ENCODE measurements at places on chromosomes 2 and 18.
A peak's percentile ranks its signal among the peaks of the same experiment; 100 is the strongest.

DNA sequence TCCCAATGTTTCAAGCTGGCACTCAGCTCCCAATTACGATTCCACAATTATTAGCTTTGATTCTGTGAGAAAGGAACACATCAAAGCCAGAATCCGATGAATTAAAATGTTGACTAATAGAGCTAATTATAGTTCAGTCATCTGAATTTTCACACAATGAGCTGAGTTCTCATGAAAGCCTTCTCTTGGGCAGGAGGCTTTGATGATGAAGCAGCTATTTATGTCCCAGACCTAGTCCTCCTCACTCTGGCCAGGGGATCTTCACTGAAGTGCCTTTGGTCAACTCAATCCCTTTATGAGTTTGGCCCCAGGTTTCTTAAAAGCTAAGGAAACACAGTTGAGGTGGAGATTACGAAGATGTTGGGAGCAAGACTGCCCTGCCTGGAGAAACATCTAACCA is 74.7 kb upstream of the PPM1B start:
- DNase-seq = no peak

DNA sequence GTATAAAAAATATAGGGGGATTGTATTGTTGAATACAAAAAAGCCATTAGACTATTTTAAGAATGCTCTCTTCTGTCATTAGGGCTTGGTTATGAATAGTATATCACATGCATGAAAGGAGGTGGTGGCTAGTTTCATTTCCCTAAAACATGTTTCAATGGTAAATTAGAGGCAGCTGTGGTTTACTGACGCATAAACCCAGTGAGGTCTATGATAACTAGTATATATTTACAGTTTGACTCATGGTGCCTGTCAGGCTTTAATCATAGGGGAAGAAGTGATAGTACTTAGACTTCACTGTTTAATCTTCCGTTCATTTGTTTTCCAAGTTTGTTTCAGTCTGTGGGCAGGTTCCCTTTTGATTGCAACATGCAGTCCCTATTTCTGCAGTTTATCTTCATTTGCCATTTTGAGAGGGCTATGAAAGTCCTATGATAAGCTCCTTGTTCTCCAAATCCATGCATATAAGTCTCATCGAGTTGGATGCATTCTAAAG is 55.1 kb upstream of the MAP4K3 start:
- DNase-seq = no peak

- no peak for DNase-seq
Measured at GRCh38 chr2:226847090-226847489, 11.2 kb downstream of the RHBDD1 start.

- DNase-seq = no peak
Measured at GRCh38 chr2:239581352-239581901, 180.6 kb upstream of the HDAC4 start.

DNA sequence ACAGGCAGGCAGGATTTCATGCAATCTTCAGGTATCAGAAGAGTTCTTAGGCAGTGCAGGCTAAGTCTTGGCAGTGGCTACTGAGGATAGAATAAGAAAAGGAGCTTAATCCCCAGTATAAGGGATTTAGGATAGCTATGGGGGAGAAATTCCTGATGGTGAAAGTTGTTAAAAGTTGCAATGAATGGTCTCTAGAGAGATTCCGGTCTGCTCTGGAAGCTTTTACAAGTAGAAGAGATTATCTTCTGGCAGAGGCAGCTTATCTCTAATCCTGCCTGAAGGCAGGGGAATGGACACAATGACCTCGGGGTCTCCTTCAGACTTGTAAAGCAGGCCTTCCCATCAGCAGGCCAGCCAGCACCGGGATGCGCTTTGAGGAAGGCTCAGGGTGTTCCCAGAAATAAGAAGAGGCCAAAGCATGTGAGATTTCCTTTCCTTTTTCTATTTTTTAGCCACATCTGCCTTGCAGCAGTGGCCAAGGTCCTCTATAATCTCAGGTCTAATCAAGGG is 253.9 kb upstream of the KLHL29 start:
- DNase-seq = peak; percentile 76

DNA sequence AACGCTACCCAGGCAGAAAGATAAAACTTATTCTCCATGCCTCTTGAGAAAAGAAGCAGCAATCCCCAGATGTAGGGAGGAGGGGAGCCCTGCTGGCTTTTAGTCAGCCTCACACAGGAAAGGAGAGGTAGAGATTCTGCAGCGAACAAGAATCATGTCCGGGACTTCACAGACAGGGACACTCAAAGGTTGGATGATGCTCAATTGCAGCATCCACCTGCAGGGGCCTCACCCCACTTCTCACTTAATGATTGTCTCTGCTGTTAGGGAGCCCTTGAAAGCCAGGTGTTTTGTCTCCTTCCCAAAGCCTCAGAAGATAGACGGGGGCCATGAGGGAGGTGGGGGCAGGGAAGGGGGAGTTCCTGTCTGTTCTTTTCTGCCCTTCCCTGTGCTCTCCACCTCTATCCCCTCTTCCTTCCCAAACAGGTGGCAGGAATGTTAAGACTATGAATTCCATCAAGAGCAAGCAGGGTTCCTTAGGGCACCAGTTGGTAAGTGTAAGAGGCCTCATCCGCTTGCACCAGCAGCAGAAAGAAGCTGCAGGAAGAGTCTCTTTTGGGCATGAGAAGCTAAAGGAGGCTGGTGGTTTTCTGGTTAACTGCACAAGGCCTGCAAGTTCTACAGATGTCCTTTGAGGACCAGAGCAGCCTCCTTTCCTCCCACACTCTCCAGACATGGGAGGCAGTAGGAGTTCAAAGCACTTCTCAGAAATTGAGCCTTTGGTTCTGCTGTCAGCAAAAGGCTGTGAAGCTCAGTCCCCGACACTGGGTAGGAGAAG is 154.7 kb upstream of the TNP1 start:
- DNase-seq = no peak

DNA sequence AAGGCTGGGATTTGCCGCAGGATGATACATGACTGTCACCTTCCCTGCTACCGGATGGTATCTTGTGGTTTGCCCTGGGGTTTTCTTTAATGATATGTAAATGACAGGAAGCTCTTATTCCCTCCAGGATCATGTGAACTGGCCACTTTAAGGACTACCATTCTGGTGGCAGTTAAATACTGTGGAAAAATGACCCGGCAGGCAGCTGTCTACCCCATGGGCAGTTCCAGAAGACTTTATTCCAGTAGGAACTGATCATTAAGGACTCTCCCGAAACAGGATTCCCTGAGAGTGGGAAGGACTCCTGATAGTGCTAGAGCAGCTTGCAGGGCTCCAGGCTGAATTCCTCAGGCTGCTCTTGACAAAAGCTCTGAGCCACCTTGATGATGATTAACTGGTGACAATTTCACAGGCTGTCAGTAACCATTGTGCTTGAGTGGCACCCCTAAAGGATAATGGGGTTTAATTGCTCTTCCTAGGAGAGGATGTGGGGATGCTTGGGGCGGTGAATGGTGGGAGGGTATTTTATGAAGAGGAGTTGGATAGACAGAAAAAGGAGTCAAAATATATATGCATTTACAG is 212.0 kb downstream of the CPS1 start:
- DNase-seq = peak; percentile 19

GRCh38 chr18:34661464-34662087 is 48.5 kb upstream of the DTNA start:
- peak; percentile 61 for DNase-seq

GRCh38 chr18:456361-457139 is 44.0 kb downstream of the COLEC12 start:
- no peak for DNase-seq

- DNase-seq = no peak
Measured at GRCh38 chr2:199692489-199692888, 158.5 kb downstream of the FTCDNL1 start.

DNA sequence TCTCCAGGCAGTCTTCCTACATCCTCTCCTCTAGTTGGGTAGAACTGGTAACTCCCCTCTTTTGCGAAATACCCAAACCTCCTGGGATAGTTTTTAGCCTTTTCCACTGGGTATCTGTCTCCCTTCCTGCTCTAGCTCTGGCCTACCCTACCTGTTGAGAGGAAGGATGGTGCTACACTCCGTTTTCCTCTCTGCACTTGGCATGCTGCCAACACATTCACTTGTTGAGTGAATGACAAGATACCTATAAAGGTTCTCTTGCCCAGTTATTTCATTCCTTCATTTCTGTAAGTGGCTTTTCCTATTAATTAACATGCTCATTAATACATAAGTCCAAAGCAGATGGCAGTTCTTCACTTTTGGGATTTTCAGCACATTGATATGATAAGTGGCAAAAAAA is 293.8 kb downstream of the CNTNAP5 start:
- DNase-seq = no peak

DNA sequence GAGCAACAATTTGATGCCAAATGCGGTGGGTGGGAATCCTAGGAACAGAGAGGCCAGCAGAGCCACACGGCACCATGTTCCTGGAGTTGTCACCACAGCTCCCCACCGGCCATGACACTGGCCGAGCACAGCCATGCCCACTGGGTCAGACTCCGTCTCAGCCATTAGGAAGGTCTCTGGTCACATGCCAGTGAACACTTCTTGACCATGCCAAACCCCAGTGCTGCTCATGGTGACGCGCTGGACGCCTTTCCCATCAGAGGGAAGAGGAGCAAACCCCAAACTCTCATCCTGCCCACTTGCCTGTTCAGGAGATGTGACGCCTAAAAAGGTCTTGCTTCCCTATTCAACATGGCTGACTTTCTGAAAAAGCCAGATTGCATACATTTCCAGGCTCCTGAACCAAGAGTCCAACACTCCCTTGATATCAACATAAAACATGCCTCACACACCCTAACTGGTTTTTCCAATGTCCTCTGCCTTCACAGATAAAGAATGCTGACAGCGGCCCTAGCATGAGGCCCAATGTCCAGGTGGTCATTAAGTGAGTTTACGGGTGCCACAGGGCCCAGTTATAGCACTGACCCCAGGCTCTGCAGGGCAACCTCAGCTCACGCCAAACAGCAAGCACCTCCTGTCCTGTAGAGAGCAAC is 31.9 kb downstream of the TFCP2L1 start:
- DNase-seq = no peak

DNA sequence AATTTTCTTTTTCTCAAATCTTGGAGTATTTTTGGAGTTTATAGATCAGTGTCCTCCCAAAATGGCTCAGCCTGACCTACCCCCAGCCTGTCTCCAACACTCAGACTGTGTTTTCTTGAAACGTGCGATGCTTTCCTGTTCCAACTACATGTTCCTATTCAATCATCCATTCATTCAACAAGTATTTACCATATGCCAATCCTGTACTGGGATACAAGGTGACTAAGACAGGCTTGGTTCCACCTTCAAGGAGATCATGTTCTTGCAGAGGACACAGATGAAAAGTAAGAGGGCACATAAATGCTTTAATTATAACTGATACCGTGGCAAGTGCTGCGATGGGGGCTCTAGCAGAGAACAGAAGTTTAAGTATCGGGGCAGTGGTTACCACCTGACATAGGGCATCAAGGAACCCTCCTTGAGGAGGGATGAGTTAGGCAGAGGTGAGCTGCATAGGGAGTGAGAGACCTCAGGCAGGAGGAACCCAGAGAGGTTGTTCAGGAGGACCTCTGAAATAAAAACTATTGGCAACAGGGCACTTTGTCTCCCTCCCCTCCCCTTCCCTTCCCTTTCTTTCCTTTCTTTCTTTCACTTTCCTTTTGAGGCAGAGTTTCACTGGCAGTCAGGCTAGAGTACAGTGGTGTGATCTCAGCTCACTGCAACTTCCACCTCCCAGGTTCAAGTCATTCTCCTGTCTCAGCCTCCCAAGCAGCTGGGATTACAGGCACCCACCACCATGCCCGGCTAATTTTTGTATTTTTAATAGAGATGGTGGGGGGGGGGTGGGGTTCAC is 469.0 kb downstream of the EPHA4 start:
- no peak for DNase-seq

DNA sequence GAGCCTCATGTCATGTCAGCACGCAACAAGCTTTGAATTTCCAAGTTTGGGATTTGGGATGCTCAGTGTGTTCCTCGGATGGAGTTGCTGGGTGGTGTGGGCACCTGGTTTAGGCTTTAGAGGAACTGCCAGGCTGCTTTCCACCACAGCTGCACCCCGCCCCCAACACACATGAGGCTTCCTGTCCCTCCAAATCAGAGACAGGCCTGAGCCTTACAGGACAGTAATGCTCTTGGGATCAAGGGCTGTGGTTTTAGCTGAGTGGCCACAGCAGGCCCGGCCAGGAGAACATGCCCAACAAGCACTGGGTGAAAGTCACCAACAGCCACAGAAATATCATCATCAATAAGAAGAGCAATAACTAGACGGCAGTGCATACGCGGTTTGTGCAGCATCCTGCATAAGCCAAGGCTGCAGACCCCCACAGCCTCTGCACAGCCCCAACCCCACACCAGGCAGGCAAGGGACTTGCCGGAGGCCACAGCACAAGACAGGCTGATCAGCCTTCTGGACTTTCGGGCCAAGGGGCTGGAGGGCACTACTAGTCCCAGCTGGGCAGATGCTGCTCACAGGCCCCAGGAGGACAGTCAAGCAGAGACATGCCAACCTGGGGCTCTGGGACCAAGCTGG is 29.7 kb upstream of the GPC1 start:
- no peak for DNase-seq

GRCh38 chr2:235799281-235799680 is 305.4 kb downstream of the AGAP1 start:
- no peak for DNase-seq

DNA sequence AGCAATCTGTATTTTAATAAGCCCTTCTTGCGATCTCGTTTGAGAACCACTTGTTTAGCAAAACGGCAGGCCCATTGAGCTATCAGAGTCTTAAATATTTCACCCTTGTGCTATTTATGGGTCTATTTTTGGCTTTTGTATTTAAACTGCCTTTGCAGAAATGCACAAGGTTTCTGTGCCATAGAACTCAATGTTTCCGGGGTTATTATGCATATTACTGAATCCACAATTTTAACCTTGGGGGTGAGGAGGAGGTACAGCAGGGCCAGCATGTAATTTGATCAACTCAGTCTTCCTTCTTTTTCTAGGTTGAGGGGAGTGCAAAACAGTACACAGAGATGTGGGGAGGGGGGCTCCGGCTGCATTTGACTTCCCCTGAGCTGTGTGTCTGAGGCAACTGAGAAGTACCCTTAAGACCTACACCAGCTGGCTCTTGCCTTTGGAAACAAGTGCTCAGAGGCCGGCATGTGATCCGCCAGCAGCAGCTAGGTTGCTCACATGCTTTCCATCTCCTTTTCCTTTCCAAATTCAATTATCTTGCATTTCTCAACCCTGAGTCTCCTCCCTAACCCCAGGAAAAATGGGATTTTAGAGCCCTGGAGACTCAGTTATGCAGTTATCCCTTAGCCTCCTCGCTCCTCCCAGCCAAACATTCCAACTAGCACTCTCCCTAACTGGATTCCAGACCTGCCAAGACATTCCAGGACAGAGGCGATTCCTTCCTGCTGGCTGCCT is 103.0 kb downstream of the HNRNPLL start:
- peak; percentile 40 for DNase-seq

GRCh38 chr18:51907687-51908597 is 432.1 kb upstream of the DCC start:
- DNase-seq = no peak
